ENCODE measurements at places on chromosomes 11 and 22.

- DNase-seq: no peak
These were observed 8.8 kb downstream of the TCIRG1 start for GRCh38 chr11:68047437-68048290.

DNA sequence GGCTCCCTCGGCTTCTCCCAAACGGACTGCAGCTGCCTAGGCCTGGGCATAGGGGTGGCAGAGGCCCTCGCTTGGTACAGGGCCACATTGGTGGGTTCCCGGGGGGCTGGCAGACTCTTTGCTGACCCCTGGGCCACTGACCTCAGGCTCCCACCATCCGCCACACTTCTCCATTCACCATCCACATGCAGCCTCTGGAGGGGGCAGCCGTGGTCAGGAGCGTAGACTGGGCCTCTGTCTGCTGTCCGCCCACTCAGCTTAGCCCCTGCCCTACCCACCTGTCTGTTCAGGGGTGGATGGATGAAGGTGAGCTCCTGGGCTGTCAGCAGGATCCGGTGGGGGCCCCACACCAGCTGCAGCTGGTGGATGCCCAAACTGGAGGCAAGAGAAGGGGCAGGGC lies 45.7 kb upstream of the LRRC32 start:
- DNase-seq: no peak

DNA sequence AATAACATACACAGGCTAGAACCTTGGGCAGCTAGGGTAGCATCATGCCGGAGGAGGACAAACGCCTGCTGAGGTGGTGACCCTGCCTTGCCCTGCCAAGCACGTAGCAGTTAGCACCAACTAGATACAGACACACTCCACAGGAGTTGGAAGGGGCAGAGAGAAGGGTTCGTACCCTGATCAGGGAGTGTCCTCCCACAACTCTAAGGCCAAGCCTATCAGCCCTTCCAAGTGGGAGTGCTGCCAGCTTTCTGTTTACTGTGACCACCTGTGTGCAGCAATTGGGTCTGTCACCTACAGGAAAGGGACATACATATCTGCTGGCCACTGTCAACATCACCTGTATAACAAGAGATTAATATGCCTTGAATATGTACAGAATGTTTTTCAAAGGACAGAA lies 1.9 kb upstream of the THAP7 start:
- no peak for DNase-seq

GRCh38 chr11:73971175-73971719 lies 11.4 kb downstream of the UCP2 start:
- DNase-seq: peak; percentile 25

DNA sequence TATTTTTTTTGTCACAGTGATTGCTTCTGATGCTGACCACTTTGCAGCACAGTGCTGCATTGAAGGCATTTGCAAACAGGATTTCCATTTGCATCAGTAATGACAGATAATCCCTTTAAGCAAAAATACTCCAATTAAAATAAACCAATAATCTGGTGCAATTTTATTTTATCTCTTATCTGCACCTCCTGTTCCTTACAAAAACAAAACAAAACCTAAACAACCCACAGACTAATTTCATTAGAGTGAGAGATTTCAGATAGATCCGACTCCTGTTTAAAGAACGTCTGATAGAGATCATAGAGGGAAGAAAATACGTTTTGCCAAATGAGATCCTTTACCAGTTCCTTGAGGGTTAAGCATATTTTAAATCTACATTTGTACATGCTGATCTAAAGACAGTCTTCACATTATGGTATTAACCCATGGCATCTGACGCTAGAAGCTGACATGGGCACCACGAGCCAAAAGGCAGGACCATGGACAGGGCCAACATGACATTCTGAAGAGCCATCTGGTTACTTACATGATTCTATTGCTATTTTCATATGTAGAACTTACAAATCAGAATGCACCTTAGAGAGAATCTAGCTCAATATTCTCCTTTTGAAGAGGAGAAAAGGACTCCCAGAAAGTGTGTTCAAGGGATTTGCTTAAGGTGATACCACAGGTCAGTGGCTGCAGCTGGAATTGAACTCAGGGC lies 286.2 kb upstream of the NARS2 start:
- DNase-seq: peak; percentile 4

GRCh38 chr11:68550485-68550817 lies 89.9 kb downstream of the PPP6R3 start:
- peak; percentile 45 for DNase-seq

DNA sequence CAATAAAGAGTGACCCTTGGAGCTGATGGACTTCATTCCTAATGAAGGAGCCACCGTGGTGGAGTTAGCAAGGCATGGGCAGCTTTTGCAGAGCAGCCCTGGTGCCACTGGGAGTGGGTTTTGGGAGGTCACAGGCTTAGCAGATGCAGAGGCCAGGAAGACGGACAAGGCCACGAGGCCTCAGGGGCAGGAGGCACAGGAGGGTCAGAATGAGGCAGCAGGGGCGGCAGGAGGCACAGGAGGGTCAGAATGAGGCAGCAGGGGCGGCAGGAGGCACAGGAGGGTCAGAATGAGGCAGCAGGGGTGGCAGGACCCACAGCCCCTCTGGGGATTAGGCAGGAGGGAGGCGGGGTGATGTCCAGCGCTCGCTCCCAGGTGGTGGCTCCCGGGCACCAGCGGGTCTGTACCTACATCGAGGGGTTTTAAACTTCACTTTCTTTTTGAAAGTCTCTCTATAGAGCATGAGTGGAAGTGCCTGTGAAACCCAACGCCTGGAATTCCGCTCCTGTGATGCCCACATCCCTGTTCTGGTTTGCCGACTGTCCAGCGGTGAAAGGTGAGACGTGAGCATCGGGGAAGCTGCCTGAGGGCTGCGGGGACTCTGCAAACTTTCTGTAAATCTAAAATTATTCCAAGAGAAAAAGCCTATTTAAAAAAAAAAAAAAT lies 521.6 kb downstream of the BRD1 start:
- no peak for DNase-seq

DNA sequence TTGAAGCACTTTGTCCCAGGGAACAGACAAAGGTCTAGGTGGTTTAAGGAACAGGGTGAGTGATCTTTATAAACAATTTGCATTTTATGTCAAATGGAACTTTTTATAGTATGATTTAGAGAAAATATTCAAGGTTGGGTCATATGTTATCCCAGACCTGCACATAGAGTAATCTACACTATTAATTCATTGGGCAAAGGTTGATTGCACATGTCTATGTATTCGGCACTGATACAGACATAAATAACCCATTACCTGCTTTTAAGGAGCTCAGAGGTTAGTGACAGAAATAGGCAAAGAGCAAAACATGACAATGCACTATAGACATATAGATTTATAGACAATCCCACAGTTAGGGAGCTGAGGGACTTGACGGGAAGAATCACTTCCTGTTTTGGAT lies 141.5 kb upstream of the UBASH3B start:
- no peak for DNase-seq

DNA sequence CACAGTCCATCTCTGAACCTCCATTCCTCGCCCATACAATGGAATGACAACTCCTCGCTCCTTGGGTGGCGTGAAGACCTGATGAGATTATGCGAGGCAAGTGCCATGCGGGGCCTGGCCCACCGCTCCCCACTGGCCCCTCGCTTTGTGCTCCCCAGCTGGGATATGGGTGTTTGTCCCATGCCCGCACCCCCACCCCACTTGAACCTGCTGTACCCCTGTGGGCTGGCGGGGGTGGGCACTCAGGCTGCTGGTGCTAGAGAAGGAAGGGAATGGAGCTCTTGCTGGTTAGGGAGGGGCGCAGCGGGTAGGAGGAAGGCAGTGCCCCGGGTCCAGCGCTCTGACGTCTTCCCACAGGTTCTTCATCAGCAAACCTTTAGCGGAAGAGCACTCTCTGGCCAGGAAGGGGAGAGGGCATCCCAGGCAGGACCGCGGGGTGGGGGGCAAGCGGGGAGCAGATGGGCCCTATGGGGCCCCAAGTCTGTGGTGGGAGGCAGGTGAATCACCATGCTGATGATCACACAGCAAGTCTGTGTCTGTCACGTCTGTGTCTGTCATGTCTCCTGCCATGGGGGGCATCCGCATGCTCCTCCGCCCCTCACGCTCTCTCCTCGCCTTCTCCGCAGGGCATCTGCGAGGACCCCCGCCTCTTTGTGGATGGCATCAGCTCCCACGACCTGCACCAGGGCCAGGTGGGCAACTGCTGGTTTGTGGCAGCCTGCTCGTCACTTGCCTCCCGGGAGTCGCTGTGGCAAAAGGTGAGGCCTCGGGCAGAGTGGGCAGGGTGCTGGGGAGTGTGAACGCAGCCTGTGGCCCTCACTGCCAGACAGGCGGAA lies 9.4 kb upstream of the OMP start:
- no peak for DNase-seq

DNA sequence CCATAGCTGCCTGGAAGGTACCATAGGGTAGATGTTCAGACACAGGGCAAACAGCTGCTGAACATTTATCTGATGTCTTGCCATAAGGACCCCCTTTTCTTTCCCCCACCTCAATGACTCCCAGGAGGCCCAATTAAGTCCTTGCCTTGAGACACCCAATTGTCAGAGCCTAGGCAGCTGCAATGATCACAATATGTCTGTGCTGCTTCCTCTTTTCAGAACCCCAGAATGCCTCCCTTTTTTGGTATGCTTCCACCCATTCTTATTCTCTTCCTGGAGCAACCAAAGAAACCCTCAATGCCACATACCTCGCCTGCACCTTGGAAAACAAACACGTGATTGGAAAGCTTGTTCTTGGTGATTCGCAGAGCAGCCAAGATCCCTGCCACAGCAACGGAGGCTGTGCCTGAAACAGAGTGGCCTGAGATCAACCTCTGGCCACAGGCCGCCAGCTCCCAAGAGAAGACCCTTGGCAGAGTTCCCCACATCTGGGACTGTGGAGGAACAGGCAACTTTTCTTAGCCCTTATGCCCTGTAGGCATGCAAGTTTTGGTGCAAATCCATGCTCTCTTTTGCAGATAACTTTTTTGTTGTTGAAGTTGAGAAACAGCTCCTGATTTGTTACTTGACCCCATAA lies 75.4 kb downstream of the CCDC81 start:
- no peak for DNase-seq

Measured in activated naive CD8-positive, alpha-beta T cell treated with anti-CD3 and anti-CD28 coated beads, Interleukin-2, amount 50 U/mL, for 24 hours (primary cell).